Aorta (tissue), 5 donors: ENCODE measurements at places on chromosomes 1 and 21. TPM values are rescaled to one million over a fixed set of nuclear protein-coding genes. Genes with fewer than 3 reads are reported as not detected.

DNA sequence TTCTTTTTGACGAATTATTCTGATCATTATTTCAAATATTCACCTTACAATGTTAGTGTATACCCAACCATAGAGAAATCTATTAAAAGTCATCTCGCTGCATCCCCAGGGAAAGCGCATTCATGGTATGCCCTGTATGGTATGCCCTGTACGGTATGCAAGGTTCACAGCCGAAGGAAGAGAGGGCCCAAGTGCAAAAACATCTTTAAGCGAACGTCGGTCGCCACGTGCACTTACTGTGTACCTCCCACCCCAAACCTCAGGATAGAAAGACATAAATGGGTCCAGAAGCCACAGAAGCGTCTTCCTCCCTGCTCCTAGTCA lies 14.4 kb downstream of the HLX start:
- H3K4me3 ChIP-seq, result peak overlapping the region; percentile 2
- no peak for DNase-seq
- H3K36me3 ChIP-seq, result no peaks in the 10 kb centered on the region
- no peak overlapping the region for H3K27ac ChIP-seq

DNA sequence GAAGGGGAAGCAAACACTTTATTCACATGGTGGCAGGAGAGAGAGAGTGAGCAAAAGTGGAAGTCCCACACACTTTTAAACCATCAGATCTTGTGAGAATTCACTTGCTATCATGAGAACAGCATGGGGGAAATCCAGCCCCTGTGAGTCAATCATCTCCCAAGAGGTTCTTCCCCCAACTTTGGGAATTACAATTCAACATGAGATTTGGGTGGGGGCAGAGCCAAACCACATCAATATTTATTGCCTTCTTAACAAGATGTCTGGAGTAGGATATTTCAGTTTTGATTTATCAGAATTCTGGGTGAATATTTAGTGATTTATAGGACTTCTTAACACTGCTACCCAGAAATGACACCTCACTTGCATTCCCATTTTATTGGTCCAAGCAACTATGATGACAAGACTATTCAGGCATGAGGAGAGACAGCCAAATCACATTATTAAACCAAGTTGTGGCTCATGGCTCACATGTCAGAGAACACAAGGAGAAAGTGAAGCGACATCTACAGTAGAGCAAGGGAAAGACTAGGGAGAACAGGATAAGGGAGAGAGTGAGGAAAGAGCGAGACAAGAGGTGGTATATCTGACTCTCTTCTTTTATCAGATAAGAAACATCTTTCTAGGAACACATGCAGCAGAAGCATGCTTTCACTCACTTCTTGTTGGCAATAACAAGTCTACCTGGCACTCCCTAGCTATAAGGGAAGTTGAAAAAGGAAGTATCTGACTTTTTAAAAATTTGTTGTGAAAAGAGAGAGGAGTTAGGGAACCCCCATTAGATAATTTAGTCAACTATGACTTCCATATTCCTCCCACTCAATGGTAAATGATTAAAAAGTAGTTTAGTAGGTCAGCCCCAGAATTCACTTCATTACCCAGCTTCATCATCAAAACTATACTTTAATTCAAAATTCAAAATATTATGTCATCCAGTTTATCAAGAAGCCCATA lies 36.6 kb upstream of the PTPRC start:
- H3K4me3 ChIP-seq, result no peak overlapping the region
- H3K4me1 ChIP-seq, result no peaks in the 10 kb centered on the region
- no peak overlapping the region for H3K27ac ChIP-seq
- no peak for DNase-seq

Gene FLG2
- not detected for total RNA-seq

DNA sequence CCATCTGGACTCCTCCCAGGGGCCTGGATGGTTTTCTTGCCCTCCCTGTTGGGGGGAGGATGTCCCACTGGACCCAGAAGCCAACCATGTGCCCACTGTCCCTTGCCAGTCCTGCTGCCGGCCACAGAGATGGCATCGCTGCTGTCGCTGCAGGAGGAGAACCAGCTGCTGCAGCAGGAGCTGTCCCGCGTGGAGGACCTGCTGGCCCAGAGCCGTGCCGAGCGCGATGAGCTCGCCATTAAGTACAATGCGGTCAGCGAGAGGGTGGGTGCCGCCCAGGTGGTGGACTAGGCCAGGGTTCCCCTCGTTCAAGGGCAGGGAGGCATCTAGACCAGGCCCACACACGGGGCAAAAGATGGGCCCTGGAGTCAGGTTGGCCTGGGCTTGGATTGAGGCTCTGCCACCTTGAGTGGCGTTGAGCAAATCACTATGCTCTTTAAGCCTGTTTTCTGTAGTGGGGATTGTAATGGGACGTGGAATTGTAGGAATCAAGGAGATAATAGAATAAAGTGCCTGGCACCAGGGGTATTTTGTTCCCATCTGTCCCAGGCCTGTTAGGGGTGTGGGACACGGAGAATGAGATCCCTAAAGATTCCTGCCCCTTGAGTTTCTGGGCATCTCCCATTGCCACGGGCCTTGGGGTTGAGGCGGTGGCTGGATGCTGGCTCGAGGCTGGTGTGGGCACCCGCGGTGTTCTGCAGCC lies 2.6 kb downstream of the CROCC start:
- peak; percentile 29 for DNase-seq
- H3K4me3 ChIP-seq, result no peak overlapping the region
- H3K36me3 ChIP-seq, result no peaks in the 10 kb centered on the region
- H3K27me3 ChIP-seq, result no peaks in the 10 kb centered on the region
- no peaks in the 10 kb centered on the region for H3K4me1 ChIP-seq

GRCh38 chr1:229019663-229020271 lies 251.1 kb upstream of the RAB4A start:
- no peaks in the 10 kb centered on the region for H3K36me3 ChIP-seq
- no peak overlapping the region for H3K27ac ChIP-seq
- no peak for DNase-seq
- no peaks in the 10 kb centered on the region for H3K4me1 ChIP-seq
- no peaks in the 10 kb centered on the region for H3K27me3 ChIP-seq

DNA sequence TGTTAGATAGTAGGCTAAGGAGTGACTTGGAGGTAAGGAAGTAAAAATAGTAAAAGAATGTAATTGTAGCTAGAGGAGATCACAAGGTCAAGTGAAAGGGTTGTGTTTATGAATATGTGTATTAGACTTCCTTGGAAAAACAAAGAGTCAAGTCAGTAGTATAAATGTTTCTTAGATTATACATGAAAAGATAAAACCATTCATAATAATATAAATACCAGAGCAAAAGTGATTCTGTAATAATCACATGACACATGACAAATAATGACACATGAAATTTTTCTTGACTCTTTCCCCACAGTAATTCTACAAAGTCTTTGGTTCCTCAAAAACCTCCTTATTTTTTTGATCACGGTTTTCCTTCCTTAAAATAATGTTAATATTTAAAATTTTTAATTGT lies 56.4 kb downstream of the IVNS1ABP start:
- H3K27ac ChIP-seq, result no peak overlapping the region
- no peak overlapping the region for H3K4me3 ChIP-seq

Gene CLK2
- total RNA-seq, result 63.0 TPM

Gene TESK2
- 8.1 TPM for total RNA-seq

- no peak for DNase-seq
- H3K27ac ChIP-seq, result no peak overlapping the region
- no peaks in the 10 kb centered on the region for H3K36me3 ChIP-seq
- H3K4me3 ChIP-seq, result no peak overlapping the region
- no peaks in the 10 kb centered on the region for H3K4me1 ChIP-seq
Measured at GRCh38 chr1:219413536-219413935, 199.4 kb downstream of the ZC3H11B start.

DNA sequence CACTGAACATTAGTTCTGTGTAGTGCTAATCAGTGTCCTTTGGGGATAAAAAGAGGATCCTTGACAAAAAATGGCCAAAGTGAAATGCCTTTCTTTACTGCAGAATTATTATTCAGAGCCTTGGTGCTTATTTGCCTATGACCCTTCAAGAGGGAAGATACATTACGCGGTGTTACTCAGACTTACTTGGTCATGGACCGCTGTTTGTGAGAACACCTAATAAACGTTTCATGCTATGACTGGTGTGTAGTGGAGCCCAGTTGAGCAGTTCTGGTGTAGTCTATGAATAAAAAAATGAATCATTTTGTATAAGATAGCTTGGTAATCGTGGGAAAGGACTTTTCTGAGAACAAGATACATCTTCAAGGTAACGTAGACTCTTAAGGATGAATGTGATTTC lies 8.3 kb downstream of the NFYC start:
- peaks cover 3% of the 10 kb centered on the region for H3K4me1 ChIP-seq
- DNase-seq, result no peak
- H3K36me3 ChIP-seq, result no peaks in the 10 kb centered on the region
- no peak overlapping the region for H3K27ac ChIP-seq
- H3K27me3 ChIP-seq, result no peaks in the 10 kb centered on the region

GRCh38 chr1:41915786-41916571 lies 2.7 kb downstream of the HIVEP3 start:
- DNase-seq, result no peak
- H3K4me3 ChIP-seq, result no peak overlapping the region
- no peak overlapping the region for H3K27ac ChIP-seq
- H3K27me3 ChIP-seq, result no peaks in the 10 kb centered on the region
- H3K36me3 ChIP-seq, result no peaks in the 10 kb centered on the region

DNA sequence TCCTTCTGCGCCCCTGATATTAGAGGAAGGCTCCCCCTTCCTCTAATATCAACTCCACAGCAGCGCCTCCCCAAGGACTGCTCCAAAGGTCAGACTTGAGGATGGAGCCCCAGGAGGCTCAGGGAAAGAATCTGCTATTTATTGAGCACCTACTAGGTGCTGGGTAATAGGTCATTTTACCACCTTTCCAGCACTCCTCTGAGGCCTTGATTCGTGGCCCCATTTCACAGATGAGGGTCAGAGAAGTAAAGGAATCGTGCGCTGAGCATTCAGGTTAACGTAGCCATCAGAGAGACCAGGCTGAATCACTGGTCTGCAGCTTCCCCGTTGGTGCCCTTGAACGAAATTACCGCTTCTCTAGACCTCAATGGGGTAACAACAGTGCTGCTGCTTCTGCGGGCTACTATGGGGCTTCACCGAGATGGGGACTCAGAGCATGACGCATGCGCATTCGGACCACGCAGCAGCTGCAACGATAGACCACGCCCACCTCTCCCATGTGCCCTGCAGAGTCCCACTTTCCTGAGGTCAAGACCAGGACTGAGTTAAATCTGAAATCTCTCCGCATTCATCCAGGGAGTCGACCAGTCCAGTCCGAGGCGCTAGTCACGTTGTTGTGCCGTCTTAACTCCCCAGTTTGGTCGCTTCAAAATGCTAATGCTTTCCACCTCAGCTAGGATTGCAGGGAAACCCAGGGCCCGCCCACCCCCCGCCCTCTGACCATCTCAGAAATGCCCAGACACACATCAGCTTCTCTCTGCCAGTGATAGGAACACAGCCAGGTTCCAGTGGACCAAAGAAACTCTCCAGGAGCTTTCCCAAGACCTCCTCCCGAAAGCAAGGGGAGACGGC lies 12.9 kb downstream of the CAMK2N1 start:
- H3K4me1 ChIP-seq, result no peaks in the 10 kb centered on the region
- H3K27ac ChIP-seq, result no peak overlapping the region
- no peak for DNase-seq
- no peaks in the 10 kb centered on the region for H3K36me3 ChIP-seq
- H3K27me3 ChIP-seq, result no peaks in the 10 kb centered on the region

DNA sequence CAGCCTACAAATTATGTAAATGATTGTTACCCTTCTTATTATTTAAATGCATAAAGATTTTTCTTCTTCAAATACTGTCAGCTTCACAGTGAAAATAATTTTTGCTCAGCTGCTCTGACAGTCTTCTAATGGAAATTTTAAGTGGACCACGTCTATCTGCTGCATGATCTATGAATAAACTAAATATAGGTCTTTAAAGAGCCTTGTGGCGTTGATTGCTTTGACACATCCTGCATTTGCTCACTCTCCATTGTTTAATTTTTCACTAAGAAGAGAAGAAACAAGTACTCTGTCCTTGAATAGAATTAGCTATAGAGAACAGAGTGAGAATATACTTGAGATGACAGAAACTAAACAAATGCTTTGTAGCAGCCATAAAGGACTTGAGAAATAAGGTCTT lies 826.1 kb downstream of the MRPL39 start:
- H3K36me3 ChIP-seq, result no peaks in the 10 kb centered on the region
- no peaks in the 10 kb centered on the region for H3K27me3 ChIP-seq
- H3K4me1 ChIP-seq, result no peaks in the 10 kb centered on the region
- DNase-seq, result no peak

DNA sequence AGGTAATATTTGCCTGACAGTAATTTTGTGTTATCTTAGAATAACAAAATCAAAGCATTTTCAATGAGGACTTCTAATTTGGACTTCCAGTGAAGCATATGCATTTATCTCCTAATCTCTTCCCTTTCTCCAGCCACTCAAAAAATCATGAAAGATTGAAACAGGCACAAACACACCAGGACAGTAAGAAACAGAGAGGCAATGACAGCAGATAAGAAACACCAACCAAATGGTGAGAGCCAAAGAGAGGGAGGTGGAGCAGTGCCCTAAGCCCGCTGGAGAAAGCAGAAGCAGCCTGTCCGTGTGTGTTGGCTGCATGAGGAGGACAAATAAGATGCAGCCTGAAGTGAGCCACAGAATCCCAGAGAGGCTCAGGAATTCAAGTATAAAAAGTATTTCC lies 39.0 kb downstream of the SLC44A3 start:
- H3K27ac ChIP-seq, result no peak overlapping the region
- H3K27me3 ChIP-seq, result no peaks in the 10 kb centered on the region
- H3K36me3 ChIP-seq, result no peaks in the 10 kb centered on the region
- no peak for DNase-seq
- peaks cover 4% of the 10 kb centered on the region for H3K4me1 ChIP-seq
